ENCODE measurements at places on chromosomes 2 and 18. TPM values are rescaled to one million over a fixed set of nuclear protein-coding genes. Genes with fewer than 3 reads are reported as not detected.

FAM237A gene
- total RNA-seq = 1.9 TPM

DLX2 gene
- total RNA-seq = not detected

SEPTIN10 gene
- 57.4 TPM for total RNA-seq

KIF3C gene
- total RNA-seq = 5.5 TPM

KRCC1 gene
- total RNA-seq = 25.2 TPM

HOXD1 gene
- total RNA-seq = 0.59 TPM

TNS1 gene
- total RNA-seq = 870 TPM

UGT1A5 gene
- total RNA-seq = not detected

DPP4 gene
- 3.4 TPM for total RNA-seq

XPO1 gene
- 71.8 TPM for total RNA-seq

MC2R gene
- not detected for total RNA-seq

GRCh38 chr2:20231598-20232026, 6.7 kb upstream of the SDC1 start:
- DNase-seq = peak; percentile 68

- DNase-seq = no peak
These were observed 48.3 kb upstream of the CAVIN2 start for GRCh38 chr2:191895195-191895594.

- no peak for DNase-seq
These were observed 1.9 kb downstream of the SP5 start for GRCh38 chr2:170716851-170717598.

DNA sequence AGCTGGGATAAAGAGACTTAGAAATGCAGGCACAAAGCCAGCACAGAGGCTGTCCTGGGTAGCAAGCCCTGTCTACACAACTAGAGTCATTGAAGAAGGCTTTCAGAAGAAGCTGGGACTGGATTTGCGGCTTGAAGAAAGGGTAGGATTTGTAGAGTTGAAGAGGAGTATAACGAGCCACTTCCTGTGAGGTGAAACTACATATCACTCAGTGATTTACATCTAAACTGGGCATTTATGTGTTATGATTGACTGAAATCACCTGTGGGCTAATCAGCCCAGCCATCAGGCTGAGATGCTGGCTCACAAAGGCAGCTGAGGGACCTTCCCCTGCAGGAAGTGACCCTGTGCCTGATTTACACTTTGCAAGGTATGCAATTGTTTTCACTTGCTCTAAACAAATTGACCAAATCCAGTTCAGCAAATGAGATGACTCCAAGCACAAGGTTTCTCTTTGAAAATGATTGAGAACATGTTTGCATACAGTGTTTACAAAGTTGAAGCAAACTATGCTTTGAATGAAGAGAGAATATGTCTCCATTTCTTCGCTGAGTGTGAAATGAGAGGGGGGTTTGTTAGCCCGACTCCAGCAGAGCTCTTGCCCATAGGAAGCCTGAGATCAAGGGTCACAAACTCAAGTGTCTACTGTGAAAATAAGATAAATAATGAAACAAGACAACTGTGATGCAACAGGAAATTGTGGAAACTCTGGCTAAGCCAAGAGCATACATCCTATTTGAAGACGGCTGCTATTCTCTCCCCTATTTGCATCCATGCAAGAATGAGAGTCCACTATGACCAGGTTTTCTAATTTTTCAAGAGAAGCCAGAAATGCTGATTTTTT, 69.3 kb upstream of the HK2 start:
- no peak for DNase-seq

- DNase-seq = no peak
These were observed 5.5 kb downstream of the SYT4 start for GRCh38 chr18:43271593-43272432.

- no peak for DNase-seq
These were observed 22.2 kb upstream of the YWHAQ start for GRCh38 chr2:9652898-9653479.

DNA sequence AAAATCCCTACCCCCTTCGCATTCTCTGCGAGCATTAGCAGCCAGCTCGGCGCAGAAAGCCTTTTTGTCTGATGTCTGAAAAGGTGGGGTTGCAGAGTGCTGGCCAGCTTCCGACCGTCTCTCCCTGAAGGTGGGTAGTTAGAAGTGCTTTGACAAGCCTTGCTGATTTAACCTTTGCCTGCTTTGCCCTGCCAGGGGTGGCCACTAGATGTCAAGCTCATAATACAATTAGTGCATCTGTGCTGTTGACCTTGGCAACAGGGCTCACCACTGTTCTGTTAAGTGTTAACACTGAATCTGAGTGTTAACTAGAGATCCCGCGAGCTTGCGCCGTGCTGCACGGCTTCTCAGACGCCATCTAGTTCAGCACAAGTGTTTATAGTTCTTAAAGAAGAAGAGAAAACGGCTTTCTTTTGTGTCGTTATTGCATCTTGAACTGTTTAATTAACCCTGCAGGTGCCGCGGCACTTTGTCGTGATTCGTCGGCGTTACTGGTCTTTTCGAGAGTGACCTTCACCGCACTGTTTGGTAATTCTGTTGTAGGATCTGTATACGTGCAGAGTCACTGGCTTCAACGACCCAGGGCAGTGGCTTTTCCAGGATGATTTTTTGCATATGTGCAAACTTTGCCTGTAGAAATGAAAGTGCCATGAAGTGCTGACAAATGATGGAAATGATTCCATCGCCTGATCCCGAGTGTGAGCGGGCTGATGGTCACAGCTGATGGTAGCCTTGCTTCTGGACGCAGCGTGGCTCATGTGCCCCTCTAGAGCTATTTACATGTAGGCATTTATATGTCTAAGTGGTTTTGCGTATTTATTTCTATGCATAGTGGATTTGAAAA, 5.5 kb downstream of the SALL3 start:
- DNase-seq = no peak

DNA sequence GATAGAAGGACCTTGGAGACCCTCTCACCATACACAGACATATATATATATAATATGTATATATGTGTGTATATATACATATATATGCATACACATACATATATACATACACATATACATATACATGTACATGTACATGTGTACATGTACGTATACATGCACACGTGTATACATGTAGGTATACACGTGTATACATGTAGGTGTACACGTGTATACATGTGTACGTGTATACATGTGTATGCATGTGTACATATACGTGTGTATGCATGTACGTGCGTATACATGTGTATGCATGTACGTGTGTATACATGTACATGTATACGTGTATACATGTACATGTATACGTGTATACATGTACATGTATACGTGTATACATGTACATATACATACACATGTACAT, 54.5 kb downstream of the DPP10 start:
- DNase-seq = no peak

DNA sequence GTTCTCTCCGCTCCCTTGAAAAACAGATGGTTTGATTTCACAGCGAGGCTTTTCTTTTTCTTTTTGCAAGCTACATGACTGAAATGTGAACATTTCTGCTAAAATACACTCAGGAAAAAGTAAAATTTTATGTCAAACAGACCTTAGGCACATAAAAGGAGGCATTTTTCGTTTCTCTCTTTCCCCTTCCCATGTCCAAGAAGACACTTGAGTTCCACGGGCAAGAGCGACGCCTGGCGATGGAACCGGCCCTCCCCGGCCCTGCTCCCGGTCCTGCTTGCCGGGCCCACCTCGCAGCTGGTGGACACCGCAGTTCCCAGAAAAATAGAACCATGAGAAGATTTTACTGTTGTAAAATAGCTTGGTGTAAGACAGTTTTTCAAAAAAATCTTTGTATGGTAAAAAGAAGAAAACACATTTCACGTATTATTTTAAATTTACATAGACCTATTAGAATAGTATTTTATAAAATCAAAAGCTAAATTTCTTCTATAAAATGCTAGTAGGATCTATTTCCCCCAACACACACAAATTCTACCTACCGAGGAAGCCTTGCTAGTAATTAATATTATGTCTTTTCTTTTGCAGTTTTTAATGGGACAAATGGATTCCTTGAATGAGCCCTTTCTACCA, 2.3 kb upstream of the ALKAL2 start:
- DNase-seq = no peak

DNA sequence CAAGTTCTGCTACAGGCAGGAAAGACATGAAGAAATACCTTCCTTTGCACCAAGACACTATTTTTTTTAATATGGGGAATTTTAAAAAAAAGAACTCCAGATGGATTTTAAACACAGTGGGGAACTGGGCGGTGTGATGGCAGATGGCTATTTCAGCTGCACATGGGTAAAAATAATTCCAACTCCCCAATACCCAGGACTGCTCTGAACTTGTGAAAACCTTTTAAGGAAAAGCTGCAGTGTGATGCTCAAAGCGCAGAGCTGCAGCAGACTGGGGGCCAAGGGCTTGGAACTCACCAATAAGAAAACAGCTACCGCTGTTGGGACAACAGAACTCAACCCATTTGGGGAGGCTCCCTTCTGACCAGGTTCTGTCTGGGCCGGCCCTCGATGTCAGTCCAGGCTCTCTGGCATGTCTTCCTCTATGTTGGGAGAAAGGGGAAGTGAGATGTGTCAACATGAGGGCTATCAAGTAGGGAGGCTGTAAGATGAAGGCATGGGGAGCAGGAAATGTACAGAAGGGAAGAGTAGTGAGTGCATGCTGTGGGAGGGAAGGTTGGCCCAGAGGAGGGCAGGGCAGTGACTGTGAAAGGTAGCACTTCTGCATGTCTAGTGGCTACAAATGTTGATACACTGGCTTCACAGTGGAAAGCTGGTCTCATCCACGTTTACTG, 64.0 kb upstream of the SLC14A2 start:
- no peak for DNase-seq

DNA sequence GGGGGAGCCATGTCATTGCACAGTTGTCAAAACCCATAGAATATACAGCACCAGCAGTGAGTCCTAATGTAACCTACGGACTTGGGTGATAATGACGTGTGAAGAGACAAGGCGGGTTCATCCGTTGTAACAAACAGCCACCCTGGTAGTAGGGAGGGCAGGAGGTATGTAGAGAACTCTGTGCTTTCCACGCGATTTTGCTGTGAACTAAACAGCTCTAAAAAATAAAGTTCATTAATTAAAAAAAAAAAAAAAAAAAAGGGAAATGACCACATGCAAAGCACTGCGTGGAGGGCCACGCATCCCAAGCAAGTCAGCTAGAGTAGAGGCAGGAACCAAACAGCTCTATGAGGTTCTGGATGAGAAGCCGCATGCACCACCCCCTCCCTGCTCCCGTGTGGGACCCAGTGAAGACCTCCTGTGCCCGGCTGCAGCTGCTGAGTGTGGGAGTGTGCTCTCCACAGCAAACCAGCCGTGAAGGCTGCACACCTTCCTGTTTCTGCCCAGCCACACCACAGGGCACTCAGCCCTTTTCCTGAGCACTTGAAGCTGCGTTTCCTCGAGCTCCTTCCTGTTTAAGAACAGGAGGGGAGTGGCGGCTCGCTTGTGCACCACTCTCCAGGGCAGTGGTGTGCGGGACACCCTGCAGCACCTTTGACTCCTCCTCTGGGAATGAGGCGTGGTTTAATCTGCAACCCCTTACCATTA, 65.6 kb downstream of the ODC1 start:
- DNase-seq = no peak

DNA sequence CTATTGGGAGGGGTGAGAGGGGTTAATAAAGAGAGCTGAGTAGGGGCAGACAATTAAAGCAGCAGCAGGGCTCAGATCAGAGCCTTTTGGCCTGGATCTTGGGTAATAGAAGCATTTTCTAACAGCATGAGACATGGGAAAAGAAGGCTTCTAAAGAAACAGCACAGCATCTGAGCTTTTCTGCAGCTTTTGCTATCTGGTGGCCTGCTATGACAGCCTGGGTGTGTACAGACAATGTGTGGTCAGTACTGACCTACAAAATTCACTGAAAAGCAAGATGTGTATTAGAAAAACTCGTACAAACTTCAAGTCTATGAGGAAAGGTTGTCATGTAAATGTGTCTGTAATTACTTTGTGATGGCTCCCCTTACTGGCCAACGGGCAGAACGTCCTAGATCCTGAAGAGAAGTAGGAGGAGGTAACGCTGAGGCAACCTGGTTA, 95.6 kb downstream of the GALNT3 start:
- DNase-seq = no peak

DNA sequence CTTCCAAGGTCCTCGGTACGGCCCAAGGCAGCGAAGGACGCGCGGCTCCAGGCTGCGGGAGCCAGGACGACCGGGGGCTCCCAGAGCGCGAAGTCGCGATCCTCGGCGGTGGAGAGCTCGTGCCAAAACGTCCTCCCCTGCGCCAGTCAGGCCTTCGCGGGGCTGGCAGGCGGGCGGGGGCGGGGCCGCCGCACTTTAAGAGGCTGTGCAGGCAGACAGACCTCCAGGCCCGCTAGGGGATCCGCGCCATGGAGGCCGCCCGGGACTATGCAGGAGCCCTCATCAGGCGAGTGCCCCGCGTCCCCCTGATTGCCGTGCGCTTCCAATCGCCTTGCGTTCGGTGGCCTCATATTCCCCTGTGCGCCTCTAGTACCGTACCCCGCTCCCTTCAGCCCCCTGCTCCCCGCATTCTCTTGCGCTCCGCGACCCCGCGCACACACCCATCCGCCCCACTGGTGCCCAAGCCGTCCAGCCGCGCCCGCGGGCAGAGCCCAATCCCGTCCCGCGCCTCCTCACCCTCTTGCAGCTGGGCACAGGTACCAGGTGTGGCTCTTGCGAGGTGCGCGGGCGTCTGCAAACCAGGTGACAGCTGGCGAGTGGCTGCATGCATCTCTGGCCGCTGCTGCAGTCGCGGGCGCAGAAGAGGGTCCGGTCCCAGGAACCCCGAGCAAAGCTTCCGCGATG, at the start of gene CIDEA:
Gene CIDEA, plus strand, starts transcription at position 226 of the 684 bp plus-strand sequence. Its CDS starts 23 bp downstream, at position 249.
- peak; percentile 68 for DNase-seq

GRCh38 chr2:161946489-161947107, 127.4 kb downstream of the DPP4 start:
- DNase-seq = no peak

DNA sequence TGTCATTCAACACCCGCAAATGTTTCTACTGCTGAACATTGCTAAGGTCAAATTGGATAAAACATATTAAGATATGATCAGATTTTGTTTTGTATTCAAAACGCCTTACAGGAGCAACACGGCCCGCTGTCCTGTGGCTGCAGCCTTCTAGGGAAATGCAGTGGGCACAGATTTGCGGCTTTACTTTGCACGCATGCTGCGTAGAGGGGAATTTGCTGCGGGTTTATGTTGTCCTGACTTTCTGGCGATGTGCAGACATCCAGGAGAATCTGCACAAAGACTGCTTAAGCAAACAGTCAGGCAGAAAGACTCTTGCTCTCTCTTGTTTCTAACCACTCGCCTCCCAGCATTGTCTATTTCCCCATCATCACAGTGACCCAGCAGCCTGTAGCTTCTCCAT, 88.3 kb downstream of the LRRC30 start:
- no peak for DNase-seq

DNA sequence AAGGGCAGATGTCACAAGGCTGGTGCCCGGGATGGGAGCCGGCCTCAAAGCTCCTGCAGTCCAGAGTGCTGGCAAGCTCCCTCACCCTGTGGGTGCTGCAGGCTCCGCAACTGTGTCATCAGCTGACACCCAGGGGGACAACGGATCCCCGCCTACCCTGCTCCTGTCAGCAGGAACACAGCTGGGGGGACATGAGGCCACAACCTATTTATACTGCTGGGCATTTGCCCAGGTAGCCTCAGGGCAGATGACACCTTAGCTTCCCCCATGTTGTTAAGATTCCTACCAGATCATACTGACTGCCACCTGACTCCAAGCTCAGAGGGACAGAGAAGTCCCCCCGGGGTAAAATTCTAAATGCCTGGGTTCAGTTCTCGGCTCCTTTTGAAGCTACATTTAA, 1.2 kb downstream of the ANKRD23 start:
- peak; percentile 85 for DNase-seq
